ENCODE measurements at places on chromosomes 7 and 10.

DNA sequence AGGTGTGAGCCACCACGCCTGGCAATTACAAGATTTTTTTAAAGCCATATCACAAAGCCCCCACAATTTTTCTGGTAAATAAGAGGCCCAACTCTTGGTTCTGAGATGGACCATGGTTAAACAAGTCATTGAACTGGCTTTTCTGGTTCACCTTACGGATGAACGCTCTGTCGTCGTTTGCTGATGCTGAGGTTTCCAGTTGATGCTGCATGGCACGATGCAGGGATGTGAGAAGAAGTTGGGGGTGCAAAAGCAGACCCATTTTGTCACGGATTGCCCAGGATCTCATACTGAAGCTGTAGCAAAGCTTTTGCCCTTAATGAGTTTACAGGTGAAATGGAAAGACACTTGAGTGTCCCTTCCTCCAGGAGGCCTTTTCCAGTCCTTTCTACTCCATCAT is 2.0 kb upstream of the IL2RA start:
- no peak for DNase-seq

- DNase-seq = no peak
These were observed 1.9 kb downstream of the DKK1 start for GRCh38 chr10:52316001-52316400.

GRCh38 chr7:93476491-93477344 is 97.8 kb downstream of the CALCR start:
- no peak for DNase-seq

DNA sequence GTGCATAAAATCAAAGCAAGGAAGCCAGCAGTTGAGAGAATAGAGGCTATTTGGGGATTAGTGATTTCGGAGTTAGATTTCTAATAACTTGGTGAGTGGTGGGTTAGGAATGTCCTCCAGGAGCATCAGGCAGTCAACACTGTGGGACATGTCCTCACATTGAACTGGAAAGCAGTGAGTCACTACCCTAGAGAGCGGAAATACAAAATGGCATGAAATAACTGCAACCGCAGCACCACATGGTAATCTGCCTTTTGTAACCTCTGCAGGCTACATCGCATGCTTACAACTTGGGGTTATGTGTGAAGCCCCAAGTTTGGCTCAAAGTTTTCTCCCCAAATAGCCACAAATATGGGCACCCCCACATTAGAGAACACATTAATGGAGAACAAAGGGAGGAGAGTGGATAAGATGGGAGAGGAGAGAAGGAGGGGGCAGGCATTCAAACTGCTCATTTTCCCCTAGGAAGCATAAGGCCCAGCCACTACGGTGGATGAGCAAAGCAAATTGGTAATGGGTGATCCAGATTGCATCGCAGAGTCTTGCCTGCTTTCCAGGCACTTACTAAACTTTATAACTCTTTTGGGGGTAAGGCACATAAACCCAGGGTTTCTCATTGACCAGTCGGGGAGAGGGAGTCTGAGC is 22.0 kb upstream of the SLF2 start:
- no peak for DNase-seq

GRCh38 chr7:51366930-51367613 is 50.5 kb upstream of the COBL start:
- no peak for DNase-seq

- DNase-seq = no peak
These were observed 68.1 kb downstream of the MTERF1 start for GRCh38 chr7:91812388-91812787.

DNA sequence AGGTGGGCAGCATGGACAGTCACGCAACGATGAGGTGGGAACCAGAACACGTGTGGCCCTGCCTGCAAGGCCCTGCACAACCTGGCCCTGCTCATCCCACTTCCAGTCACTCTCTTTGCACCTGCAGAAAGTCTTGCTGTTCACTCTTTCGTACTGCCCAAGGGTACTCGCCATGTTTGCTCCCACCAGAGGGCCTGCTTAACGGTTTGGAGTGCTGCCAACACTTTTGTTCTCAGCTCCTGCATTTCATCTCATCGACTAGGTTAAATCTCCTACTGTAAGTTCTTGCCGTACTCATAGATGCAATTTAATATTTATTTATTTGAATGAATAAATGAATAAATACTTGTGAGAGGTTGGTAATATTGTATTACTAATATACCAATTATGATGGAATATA is 315.3 kb downstream of the SDK1 start:
- no peak for DNase-seq
